ENCODE measurements at places on chromosomes 11 and 22.

DNA sequence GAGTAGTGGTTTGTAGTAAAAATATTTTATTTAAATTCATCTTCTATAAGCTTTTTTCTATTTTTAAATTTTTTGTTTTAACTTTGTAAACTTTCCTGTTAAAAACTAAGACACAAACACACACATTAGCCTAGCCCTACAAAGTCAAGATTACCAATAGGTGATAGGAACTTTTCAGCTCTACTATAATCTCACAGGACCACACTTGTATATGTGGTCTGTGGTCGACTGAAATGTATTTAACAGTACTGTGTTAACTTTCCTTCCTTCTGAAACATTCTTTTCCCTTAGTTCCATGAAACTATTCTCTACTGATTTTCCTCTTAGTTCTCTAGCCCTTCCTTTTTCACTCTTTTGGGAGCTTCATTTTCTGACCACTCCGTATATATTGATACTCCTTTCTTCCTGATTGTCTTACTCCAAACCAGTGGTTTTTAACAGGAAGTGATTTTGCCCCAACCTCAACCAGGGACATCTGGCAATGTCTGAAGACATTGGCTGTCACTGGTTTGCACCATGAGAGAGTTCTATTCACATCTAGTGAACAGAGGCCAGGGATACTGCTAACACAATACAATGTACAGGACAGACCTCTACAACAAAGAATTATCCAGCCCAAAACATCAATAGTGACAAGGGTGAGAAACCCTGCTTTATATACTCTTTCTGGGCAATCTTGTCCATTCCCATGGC is 8.8 kb downstream of the ZW10 start:
- no peak for DNase-seq

DNA sequence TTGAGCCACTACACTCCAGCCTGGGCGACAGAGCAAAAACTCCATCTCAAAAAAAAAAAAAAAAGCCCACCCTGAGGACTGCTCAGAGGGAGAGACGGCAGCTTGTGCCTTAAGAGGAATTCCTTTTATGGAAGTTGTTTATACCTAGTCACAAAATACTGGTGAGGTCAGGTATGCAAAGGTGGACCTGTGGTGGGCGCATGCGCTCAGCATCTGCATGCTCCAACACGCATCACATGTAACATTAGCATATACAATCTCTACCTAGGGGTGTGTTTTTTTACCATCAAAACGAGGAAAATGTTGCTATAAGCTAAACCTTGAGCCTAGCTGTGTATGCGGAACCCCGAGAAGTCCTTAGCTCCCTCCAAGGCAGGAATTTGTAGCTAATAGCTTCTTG is 6.8 kb upstream of the SART1 start:
- DNase-seq: no peak

DNA sequence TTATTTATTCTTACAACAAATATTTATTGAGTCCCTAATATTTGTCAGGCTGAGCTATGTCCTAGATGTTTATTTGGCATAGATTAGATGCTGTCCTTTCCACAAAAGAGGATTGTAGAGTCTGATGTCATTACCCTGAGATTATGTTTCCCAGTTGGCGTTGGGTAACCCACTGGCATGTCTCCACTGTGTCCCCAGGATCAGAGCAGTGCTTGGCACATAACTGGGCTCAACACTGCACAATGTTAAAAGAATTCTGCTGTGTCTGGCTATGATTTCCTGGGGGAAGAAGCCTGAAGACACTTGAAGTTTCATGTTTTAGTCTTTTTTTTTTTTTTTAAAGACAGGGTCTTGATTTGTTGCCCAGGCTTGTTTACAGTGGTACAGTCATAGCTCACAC is 4.0 kb downstream of the RCN1 start:
- no peak for DNase-seq

DNA sequence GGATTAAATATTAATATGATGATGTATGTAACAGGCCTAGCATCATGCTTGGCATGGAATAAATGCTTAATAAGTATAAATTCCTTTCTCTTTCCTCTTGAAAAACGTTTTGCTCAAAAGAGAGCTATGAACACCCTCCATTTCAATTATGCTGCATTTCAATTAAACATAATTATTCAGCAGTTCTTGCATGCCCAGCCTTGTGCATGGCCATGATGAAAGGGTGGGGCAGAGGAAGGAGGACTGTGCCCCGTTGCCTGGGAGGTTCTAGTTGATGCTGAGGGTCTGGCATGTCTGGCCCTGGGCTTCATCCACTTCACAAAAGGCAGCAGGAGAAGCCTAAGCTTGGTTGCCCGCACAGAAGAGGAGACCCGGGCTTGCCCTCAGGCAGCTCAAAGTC is 73.6 kb upstream of the PHOX2A start:
- DNase-seq: no peak

- no peak for DNase-seq
Observed at GRCh38 chr22:24445481-24446259, 18.3 kb downstream of the ADORA2A start.

DNA sequence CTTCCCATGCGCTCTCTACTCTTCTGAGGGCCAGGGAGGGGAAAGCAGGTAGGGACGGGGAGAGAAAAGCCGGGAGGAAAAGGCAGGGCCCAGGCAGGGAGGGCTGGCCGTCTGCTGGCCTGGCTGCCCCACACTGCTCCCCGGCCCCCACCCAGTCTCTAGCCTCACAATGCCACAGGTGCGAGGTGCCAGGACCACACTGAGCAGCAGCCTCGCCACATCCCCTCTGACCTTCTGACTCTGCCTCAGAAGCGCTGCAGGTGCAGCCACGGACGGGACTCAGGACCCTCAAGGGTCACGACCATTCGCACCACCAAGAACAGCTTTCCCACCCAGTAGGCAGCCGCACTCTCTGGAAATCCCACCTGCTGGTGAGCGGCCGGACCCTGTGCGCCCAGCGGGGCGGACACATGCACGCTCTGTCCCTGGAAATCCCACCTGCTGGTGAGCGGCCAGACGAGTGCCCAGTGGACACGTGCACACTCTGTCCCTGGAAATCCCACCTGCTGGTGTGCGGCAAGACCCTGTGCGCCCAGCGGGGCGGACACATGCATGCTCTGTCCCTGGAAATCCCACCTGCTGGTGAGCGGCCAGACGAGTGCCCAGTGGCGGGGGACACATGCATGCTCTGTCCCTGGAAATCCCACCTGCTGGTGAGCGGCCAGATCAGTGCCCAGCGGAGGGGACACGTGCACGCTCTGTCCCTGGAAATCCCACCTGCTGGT is 20.1 kb downstream of the TOLLIP start:
- DNase-seq: no peak
